ENCODE measurements at places on chromosomes 6 and 20. TPM values are rescaled to one million over a fixed set of nuclear protein-coding genes. Genes with fewer than 3 reads are reported as not detected.

- no peak overlapping the region for H3K27ac ChIP-seq
- H3K36me3 ChIP-seq, result no peaks in the 10 kb centered on the region
- no peak overlapping the region for H3K4me3 ChIP-seq
- H3K27me3 ChIP-seq, result no peaks in the 10 kb centered on the region
- peaks cover 5% of the 10 kb centered on the region for H3K4me1 ChIP-seq
- DNase-seq, result no peak
Observed at GRCh38 chr6:105359419-105360370, 43.2 kb downstream of the PREP start.

Gene ZSCAN23
- 5.4 TPM for total RNA-seq

Gene EYA4
- 1.5 TPM for total RNA-seq

Gene PGC
- total RNA-seq, result not detected

Gene LRRC1
- total RNA-seq, result 3.9 TPM

DNA sequence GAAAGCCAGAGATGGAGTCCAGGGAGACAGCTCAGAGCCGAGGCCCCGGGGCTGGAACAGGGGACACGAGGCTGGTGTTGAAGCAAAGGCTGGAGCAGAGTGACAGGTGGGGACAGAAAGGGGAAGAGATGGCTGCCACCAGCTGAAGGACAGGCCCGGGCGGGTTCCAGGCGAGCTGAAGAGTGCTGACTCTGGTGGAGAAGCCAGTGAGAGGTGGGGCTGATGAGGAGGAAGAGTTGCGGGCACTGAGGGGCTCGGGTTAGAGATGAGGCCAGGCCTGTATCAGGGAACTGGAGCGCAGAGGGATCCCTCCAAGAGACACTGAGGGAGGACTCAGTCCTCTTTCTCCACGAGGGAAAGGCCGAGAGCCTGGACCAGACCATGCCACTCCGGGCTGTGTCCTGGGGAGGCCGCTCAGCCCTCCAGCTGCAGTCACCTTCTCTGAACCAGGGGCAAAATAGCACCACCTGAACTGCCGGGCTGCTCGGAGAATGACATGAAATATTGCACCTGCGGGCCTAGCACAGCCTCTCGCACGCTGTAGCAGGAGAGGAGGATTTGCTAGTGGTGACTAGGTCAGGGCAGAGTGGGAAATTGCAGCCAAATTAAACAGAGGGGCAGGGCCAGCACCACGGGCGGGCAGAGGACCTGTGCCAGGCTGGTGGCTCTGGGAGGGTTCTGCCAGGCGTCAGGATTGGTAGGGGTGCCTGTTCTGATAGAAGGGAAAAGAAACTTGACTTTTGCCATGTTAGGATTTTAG, 175.9 kb downstream of the ZDHHC14 start:
- DNase-seq, result no peak
- H3K36me3 ChIP-seq, result no peaks in the 10 kb centered on the region
- H3K27me3 ChIP-seq, result no peaks in the 10 kb centered on the region
- H3K4me3 ChIP-seq, result no peak overlapping the region

DNA sequence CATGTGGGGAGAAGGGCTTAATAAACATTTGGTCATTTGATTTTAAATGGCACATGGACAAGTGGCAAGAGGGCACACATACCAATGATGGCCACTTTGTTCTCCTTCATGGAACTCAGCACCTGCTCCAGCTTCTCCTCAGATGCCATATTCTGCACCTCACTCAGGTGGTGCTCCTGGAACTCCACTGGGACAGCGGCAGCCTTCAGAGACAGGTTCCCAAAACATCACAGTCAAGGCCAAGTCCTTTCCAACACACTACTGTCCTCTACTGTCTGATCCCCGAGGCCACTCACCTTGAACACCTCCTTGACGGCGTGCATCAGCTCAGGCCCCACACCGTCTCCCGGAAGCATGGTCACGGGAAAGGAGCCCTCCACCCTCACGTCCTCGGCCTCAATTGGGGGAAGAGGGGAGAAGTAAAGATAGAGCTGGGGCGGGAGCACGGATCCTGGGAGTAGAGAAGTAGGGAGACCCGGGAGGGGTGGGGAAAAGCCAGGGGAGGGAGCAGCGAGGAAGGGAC, 591 bp downstream of the IDH3B start:
- no peaks in the 10 kb centered on the region for H3K27me3 ChIP-seq
- H3K27ac ChIP-seq, result peak overlapping the region; percentile 76
- H3K4me1 ChIP-seq, result peaks cover 3% of the 10 kb centered on the region
- H3K4me3 ChIP-seq, result peak overlapping the region; percentile 84

DNA sequence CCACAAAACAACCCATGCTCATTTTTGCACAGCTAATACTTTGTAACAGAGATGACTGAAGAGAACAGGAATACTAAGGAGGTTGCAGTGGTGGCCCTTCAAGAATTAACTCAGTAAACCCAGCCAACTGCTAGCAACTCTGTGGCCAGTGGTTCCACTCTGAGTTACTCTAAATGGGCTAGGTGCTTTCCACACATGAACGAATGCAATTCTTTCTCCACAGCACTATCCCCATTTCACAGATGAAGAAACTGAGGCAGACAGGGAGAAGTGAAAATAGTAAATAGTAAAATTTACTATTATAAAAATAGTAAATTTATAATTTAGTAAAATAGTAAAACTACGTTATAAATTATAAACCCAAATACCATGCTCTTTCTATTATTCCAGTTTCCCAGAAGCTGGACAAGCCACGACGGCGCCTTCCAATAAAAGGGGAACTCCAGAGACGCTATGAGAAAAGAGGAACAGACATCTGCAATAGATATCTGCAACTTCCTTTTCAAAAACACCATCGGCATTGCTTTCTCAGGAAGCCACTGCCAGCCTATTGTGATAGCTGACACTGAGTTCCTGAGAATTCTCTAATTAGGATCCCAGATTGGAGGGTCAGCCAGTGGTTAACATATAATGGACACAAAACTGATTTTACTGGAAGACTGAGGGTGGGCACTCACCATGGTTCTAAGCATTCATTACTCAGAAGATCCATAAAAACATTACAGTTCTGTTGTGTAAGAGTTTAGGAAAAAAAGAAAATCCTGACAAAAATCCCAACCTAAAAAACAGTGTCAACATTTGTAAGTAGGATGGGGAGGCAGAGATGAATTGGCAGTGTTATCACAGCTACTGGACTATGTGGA, 16.2 kb downstream of the FKBP1A start:
- no peak overlapping the region for H3K27ac ChIP-seq
- no peak overlapping the region for H3K4me3 ChIP-seq
- H3K4me1 ChIP-seq, result peaks cover under 1% of the 10 kb centered on the region

DNA sequence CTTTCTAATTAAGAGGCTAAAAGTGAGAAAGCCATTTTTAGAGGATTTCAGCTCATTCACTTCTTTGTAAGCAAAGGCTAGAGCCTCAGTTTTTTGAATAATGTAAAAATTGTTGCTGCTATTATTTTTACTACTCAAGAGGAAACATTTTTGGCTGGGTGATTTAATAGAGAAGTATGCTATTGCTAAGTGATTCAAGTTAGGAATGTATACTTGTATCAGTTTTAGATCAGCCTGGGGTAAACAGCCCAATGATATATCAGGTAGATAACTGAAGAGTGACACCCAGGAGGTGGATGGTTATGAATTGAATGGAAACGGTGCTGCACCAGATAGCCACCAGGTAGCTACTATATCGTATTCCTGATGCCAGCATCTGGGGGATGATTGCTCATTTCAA, 9.2 kb downstream of the QKI start:
- no peaks in the 10 kb centered on the region for H3K27me3 ChIP-seq
- no peak overlapping the region for H3K4me3 ChIP-seq
- H3K36me3 ChIP-seq, result no peaks in the 10 kb centered on the region
- H3K4me1 ChIP-seq, result peaks cover 34% of the 10 kb centered on the region

Gene BHLHE23
- not detected for total RNA-seq

DNA sequence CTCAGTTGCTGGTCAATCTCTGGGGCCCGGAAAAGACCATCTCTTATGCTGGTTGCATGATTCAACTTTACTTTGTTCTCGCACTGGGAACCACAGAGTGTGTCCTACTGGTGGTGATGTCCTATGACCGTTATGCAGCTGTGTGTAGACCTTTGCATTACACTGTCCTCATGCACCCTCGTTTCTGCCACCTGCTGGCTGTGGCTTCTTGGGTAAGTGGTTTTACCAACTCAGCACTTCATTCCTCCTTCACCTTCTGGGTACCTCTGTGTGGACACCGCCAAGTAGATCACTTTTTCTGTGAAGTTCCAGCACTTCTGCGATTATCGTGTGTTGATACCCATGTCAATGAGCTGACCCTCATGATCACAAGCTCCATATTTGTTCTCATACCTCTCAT, 4.3 kb downstream of the OR2J3 start:
- H3K4me3 ChIP-seq, result no peak overlapping the region
- no peaks in the 10 kb centered on the region for H3K36me3 ChIP-seq
- H3K27ac ChIP-seq, result no peak overlapping the region
- H3K27me3 ChIP-seq, result peaks cover 38% of the 10 kb centered on the region
- DNase-seq, result no peak
- no peaks in the 10 kb centered on the region for H3K4me1 ChIP-seq

GRCh38 chr6:23246896-23247295, 677.5 kb downstream of the HDGFL1 start:
- H3K4me1 ChIP-seq, result no peaks in the 10 kb centered on the region
- DNase-seq, result no peak
- no peaks in the 10 kb centered on the region for H3K27me3 ChIP-seq
- H3K4me3 ChIP-seq, result no peak overlapping the region
- no peaks in the 10 kb centered on the region for H3K36me3 ChIP-seq
- no peak overlapping the region for H3K27ac ChIP-seq

DNA sequence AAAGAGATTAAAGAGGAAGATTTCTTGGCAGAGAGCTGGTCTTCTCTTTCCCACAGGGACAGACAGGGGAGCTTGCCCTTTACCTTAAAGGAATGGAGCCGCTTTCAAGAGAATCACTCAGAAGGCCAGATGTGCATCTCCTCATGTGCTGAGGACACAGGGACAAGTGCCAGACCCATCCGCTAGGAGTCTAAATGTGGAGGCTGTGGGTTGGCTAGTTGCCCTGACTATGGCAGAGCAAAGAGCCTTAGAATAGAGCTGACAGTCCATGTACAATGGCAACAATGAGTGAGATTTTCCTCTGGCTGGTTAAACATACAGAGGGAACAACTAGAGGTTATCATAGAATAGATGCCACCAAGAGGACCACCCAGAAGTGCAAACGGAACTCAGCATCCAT, 7.3 kb upstream of the DOK5 start:
- H3K36me3 ChIP-seq, result no peaks in the 10 kb centered on the region
- no peak for DNase-seq
- H3K27me3 ChIP-seq, result no peaks in the 10 kb centered on the region
- H3K4me3 ChIP-seq, result no peak overlapping the region
- no peaks in the 10 kb centered on the region for H3K4me1 ChIP-seq

Gene FARS2
- total RNA-seq, result 19.5 TPM

DNA sequence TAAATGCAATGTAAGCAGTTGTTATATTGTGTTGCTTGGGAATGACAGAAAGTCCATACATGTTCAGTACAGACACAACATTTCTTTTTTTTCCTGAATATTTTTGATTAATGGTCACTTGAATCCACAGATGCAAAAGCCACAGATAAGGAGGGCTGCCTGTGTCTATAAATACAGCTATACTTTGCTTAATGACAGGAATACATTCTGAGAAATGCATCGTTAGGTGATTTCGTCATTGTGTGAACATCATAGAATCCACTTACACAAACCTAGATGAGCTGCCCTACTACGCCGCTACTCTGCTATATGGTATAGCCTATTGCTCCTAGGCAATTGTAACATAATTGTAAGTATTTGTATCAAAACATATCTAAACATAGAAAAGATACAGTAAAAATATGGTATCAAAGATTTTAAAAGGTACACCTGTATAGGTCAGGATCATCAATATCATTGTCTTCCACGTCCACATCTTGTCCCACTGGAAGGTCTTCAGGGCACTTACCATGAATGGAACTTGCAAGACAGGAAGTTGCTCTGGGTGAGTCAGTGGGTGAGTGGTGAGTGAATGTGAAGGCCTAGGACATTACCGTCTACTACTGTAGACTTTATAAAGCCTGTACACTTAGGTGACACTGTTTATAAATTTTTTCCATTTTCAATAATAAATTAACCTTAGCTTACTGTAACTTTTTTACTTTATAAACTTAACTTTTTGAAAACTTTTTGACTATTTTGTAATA, 27.9 kb upstream of the POPDC3 start:
- H3K27me3 ChIP-seq, result no peaks in the 10 kb centered on the region
- H3K4me1 ChIP-seq, result no peaks in the 10 kb centered on the region
- no peak overlapping the region for H3K27ac ChIP-seq
- no peak for DNase-seq
- H3K4me3 ChIP-seq, result no peak overlapping the region

DNA sequence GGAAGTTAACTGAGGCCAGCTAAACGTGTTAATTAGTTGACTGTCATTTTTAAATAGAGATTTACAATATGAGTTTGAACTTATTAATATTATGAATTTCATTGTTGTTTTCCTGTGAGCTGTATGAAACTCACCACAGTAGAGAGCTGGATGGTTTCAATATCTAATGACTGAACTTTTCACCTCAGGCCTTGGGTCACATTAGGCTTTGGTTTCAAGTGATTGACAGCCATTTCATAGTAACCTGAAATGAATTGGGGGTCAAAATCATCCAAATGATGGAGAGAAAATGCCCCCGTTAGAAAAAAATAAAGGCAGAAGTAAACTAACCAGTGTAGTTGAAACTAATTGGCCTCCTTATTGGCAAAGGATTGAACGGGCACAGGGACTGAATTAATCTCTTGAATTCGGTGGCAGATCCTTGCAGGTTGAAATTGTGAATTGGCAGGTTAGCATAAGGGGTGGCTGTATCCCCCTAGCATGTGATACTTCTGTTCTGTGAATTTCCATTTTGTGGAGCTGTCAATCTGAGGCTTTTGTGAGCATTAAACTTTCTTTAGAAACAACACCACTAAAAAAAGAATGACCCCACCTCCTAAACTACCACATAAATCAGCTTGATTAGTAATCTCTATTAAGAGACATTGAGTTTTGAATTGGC, 155.1 kb upstream of the MMS22L start:
- H3K4me1 ChIP-seq, result peaks cover 20% of the 10 kb centered on the region
- no peaks in the 10 kb centered on the region for H3K27me3 ChIP-seq
- no peaks in the 10 kb centered on the region for H3K36me3 ChIP-seq
- no peak overlapping the region for H3K27ac ChIP-seq
- no peak for DNase-seq

GRCh38 chr6:165767228-165767627, 104.2 kb upstream of the PDE10A start:
- DNase-seq, result no peak
- H3K36me3 ChIP-seq, result no peaks in the 10 kb centered on the region
- H3K4me3 ChIP-seq, result no peak overlapping the region
- H3K27ac ChIP-seq, result no peak overlapping the region
- peaks cover 30% of the 10 kb centered on the region for H3K27me3 ChIP-seq

DNA sequence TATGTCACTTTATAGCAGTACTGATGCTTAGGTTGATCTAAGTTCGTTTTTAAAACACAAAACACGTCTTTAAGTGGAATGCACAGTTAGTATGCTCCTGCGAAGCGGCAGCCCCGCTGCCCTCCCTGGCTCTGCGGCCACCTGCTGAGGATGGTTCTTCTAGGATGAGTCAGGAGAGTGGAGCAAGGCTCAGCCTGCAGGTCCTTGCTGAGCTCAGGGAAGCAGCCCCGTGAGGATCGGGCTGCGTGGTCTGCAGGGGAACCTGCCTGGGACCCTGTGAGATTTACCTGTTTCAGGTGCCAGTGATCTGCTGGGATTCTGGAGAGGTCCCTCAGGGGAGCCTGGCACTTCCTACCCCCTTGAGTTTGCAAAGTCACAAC, 57.5 kb downstream of the SYNJ2 start:
- H3K36me3 ChIP-seq, result peaks cover 4% of the 10 kb centered on the region
- H3K4me1 ChIP-seq, result peaks cover 34% of the 10 kb centered on the region
- DNase-seq, result peak; percentile 62
- peak overlapping the region; percentile 35 for H3K27ac ChIP-seq
- H3K27me3 ChIP-seq, result no peaks in the 10 kb centered on the region
- no peak overlapping the region for H3K4me3 ChIP-seq

All from A673 (cell line).